ENCODE measurements at places on chromosomes 12 and 14. TPM values are rescaled to one million over a fixed set of nuclear protein-coding genes. Genes with fewer than 3 reads are reported as not detected.
A peak's percentile ranks its signal among the peaks of the same experiment; 100 is the strongest.

The TNFAIP2 gene
- total RNA-seq = 76.6 TPM

The PTCSC3 gene
- not detected for total RNA-seq

The PPM1H gene
- 24.6 TPM for total RNA-seq

The ALDH1L2 gene
- 13.4 TPM for total RNA-seq

The STAT2 gene
- total RNA-seq = 202 TPM

The SYCP3 gene
- 0.21 TPM for total RNA-seq

The OSBPL8 gene
- total RNA-seq = 58.1 TPM

The CMTM5 gene
- total RNA-seq = not detected

GRCh38 chr12:132771126-132771838, 9.7 kb upstream of the ANKLE2 start:
- no peak for DNase-seq

DNA sequence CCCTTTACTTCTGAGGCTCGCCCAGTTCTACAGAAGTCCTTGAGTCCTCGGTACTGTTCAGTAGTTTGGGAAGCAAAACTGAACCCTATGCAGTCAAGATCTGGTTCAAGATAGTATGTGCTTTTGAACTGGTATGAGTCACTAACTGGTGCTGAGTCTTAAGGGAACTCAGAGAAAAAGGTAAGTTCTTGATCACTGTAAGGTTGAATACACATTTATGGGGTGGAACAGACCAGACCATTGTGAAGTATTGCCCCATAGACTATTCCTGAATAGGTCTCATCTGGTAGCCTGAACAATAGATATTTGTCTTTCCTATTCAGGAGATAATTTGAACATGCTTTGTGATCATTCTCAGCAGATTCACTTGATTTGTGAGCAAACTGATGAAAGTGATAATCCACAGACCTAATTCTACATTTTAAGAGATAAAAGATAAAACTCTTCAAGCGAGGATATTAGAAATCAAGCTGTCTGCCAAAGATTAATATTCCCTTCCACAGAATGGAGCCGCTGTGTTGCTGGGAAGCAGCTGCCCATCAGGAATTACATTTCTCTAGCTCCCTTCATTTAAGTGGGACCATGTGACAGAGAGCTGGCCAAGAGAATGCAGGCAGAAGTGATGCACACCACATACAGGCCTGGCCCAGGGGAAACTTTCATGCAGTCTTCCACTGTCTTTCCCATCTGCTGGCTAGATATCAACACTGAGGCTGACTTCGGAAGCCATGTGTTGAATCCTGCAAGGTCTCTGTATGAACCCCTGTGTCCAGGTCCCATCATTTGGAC, 369.8 kb upstream of the GARIN6 start:
- DNase-seq = no peak

GRCh38 chr14:86790408-86791364, 1202.3 kb downstream of the GALC start:
- DNase-seq = no peak

DNA sequence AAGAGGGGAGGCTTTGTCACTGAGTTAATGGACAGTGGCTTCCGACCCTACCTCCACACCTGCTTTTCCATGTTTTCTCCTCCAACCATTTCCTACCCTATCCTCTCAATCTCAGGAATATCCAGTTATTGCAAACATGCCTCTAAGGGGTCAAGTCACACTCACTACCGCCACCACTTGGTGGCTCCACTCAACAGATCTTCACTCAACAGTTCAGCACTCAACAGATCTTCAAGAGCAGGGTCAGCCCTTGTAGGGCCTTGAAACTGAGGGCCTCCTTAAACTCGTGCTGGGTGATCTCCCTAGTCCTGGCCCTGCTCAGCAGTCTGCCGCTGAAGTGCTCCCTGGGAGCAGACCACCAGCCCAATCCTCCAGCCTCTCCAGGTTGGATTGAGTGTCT, 14.2 kb downstream of the ZNF641 start:
- no peak for DNase-seq

GRCh38 chr14:91175291-91176201, 61.7 kb downstream of the DGLUCY start:
- no peak for DNase-seq

DNA sequence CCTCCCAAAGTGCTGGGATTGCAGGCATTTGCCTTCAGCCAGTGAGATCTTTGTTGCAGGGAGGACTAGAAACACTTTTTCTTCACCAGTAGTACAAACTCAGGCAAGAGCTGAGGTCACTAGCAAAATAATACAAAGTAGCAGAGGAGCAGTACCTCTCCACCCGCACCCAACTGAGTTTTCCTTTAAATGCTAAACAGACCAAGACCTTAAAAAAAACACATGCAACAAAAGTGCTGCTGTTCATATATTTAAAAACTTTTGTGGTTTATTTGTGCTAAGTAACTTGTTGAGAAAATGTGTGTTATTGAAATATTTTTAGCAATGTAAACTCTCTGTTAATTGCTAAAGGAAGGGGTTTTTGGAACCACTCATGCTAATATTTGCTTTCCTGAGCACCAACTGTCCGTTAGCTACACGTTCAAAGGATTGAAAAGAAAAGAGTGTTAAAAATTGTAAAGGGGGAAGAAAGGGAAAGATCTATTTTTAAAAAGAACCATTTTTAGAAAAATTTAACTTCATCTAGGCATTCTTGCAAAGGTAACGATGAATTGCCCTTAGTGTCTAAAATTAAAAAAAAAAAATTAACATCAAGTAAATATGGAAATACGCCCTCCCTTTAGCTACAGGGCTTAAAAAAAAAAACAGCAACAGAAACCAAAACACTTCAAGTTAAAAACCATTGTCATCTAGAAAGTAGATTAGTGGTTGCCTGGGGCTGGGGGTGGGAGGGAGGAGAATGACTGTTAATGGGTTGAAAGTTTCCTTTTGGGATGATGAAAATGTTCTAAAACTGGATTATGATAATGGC, 114.0 kb upstream of the KRAS start:
- no peak for DNase-seq

DNA sequence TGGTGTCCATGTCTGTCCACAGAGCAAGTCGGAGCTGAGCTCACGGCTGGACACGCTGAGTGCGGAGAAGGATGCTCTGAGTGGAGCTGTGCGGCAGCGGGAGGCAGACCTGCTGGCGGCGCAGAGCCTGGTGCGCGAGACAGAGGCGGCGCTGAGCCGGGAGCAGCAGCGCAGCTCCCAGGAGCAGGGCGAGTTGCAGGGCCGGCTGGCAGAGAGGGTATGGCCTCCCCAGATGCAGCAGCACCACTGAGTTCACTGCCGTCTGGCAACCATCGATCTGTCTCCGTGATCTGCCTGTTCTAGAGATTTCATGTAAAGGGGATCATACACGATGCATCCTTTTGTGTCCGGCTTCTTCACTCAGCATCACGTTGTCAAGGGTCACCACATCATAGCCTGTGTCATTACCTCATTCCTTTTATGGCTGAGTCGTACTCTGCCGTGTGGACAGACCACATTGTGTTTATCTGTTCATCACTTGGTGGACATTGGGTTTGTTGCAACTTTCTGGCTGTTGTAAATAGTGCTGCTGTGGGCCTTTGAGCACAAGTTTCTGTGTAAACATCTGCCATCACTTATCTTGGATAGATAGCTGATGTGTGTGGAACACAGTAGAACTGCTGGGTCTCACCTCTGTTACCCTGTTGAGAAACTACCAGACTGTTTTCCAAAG, 21.9 kb downstream of the HIP1R start:
- no peak for DNase-seq

DNA sequence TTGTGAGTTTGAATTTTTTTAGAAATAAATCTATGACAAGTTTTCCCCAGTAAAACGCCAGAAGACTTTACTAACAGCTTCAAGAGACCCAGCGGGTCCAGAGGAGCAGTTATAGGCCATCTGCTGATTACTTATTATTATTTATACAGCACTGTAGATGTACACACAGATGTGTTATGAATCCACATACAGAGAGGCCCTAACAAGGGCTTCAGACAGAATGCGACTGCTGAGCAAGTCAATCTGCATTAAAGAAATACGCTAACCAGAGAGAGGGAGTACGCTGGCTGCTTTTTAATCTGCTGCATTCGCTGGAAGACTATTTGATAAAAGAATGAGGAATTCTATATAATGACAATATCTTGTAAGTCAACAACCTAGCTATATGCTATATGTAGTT, 32.5 kb downstream of the ATF7 start:
- DNase-seq = no peak

GRCh38 chr14:22798528-22798927, 16.7 kb downstream of the SLC7A7 start:
- DNase-seq = no peak

GRCh38 chr12:24600996-24601395, 347.9 kb downstream of the BCAT1 start:
- DNase-seq = peak; percentile 24

DNA sequence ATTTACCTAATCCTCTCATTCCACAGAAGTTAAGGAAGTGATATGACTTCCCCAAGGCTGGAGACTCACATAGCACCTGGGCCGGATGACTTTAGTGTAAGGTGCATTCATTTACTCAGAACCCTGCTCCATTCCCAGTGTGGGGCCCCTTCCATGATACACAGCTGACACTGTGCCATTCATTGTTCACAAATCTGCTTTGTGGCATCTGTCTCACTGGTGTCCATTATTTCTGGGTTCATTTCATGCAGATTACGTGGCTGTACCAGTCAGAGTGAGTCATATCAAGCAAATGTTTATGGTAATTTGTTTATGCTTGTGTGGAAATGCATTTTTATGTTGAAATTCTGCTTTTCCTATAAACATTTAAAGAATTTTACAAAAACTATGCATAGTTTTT, 5.2 kb downstream of the ANO4 start:
- no peak for DNase-seq

GRCh38 chr12:118456741-118457140, 80.4 kb downstream of the SUDS3 start:
- no peak for DNase-seq

DNA sequence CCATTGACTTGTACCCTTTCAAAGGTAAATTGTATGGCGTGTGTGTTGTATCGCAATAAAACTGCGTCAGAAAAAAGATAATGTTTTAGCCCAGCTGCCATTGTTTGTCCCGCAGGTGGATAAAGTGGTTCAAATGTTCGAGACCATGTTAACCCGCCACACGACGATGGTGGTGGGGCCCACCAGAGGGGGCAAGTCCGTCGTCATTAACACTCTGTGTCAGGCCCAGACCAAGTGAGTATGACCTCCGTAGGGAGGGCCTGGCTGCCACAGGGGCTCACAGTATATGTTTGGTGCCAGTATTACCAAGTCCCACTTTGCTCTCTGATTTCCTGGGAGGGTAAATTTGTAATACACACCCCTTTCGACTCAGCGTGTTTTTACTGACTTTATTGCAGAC, 96.9 kb downstream of the DNAH10 start:
- no peak for DNase-seq

DNA sequence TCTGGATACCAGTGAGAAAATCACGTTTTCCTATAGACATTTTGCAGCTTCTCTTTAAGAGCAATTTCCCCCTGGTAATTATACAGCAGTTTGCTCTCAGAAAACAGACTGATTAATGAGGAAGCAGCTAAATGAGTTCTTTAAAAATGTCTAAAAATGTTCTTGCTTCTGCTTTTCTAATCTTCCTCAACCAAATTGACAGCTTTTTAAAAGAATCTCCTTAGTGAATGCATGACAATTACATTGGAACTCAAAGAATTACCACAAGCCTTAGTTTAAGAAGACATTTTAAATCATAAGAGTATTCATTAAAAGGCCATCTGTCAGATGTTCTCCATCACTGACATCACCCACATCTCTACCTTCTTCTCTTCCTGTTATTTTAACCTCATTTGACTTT, 135.8 kb upstream of the PLXNC1 start:
- no peak for DNase-seq

DNA sequence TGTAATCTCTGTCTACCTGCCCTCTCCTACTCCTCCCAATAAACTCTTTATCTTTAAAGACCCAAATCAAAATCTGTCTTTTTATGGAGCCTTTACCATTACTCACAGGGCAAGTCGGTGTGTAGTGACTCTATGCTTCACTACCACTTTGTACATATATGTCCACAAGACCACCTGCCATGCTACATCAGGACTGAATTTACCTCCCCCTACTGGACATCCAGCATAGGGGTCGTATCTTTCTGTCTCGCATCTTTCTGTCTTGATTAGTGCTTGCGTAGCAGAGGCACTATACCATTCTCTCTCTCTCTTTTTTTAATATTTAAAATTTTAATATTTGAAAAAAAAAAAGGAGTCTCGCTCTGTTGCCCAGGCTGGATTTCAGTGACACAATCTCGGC, 587.5 kb downstream of the SOX5 start:
- no peak for DNase-seq

- peak; percentile 54 for DNase-seq
Observed at GRCh38 chr12:92533280-92533890, 169.4 kb upstream of the PLEKHG7 start.

DNA sequence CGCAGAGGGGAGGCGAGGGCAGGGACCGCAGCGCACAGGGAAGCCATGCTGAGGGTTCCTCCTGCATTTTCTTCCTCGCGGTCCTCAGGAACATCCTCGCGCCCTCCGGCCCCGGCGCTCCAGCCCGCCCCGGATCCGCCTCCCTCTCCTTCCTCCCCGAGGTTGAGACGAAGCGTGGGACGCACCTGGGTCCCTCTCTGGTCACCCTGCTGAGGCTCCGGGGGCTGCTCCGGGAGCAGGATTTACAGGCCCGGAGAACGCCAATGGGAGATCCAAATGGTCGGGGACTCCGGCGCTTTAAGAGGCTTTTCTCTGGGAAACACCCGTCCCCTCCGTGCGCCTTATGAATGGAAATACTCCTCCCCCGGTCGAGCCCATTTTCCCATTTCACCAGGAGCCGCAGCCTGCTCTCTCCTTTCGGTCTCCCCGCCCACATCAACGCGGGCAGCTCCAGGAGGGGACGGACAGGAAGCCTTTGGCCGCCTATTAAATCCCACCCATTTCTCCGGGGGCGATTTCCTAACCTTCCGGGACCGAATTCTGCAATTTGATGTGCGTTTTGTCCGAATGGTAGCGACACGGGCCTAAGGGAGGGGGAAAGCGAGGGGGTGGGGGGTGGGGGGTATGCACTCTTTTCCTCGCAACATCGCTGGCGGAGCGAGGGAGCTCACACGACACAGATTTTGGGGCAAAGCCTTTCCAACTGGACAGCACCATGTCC, at the start of gene UNC79:
TSS of gene UNC79 (plus strand) at position 625 of the 721 bp plus-strand sequence. CDS start at position 716, 91 bp downstream.
- no peak for DNase-seq

DNA sequence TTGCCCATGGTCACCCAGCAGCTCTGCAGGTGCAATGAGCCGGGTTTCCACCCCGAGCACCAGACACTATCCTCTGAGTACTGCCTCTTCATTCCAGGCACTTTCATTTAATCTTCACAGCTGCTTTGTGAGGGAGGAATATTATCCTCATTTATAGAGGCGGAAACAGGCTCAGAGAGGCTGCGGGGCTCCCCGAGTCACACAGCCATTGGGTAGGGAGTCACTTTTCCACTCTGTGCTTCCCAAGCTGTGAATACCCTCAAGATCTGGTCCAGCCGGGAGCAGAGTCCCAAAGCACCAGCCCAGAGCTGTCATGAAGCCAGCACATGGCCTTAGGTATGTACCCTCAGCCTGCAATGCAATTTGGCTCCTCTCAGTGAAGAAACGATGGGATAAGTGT, 51.7 kb upstream of the RIN3 start:
- DNase-seq = no peak

Measured in myocyte (in vitro differentiated cells).